Stimulated activated CD4-positive, alpha-beta T cell treated with anti-CD3 and anti-CD28 coated beads, TNF-alpha, amount 100 ng/mL, for 1 hour (primary cell): ENCODE measurements at places on chromosomes 12 and 14.

GRCh38 chr14:74491956-74492775 lies 939 bp downstream of the NPC2 start:
- no peak for DNase-seq

DNA sequence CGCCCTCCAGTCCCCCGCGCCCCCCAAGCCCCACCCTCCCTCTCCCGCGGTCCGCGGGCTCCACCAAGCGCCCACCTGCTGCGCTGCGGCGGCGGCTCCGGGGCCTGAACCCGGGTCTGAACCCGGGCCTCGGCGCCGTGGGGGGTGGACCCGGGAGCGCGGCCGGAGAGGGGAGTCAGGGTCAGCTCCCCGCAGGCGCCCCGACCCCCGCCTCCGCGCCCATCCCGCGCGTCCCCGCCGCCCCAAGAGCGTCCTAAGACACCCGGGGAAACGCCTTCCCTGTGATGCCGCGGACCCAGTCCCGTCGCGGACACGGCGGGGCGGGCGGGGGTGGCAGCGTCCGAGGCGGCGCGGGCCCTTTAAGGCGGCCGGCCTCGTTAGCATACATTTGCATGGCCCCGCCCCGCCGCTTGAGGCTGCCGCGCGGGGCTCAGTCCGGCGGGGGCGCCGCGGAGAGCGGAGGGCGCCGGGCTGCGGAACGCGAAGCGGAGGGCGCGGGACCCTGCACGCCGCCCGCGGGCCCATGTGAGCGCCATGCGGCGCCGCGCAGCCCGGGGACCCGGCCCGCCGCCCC lies at the start of gene MMP17:
TSS of gene MMP17 (plus strand) at position 433 of the 574 bp plus-strand sequence. CDS start at position 535, 102 bp downstream.
- no peak for DNase-seq

GRCh38 chr12:1920971-1921370 lies 2.5 kb upstream of the CACNA2D4 start:
- no peak for DNase-seq

DNA sequence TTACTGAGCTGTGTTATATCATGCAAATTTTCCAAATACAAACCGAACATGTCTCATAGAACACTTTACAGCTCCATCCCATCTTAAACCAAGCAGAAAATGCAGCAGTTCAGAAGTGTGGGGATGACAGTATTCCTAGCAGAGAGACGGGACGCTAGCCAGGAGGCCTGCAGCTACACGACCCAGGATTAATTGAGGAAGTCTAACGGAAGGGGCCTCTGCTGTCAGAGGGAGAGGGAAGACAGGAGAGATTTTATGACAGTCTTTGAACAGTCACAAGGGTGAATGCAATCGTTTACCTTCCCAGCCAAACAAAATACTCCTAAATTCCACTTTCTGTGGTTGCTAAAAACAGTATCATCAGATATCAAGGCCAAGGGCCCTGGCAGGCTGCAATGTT lies 261.9 kb downstream of the TMEM132D start:
- DNase-seq: no peak

- DNase-seq: no peak
These were observed 80.3 kb upstream of the NOS1 start for GRCh38 chr12:117441751-117442150.

DNA sequence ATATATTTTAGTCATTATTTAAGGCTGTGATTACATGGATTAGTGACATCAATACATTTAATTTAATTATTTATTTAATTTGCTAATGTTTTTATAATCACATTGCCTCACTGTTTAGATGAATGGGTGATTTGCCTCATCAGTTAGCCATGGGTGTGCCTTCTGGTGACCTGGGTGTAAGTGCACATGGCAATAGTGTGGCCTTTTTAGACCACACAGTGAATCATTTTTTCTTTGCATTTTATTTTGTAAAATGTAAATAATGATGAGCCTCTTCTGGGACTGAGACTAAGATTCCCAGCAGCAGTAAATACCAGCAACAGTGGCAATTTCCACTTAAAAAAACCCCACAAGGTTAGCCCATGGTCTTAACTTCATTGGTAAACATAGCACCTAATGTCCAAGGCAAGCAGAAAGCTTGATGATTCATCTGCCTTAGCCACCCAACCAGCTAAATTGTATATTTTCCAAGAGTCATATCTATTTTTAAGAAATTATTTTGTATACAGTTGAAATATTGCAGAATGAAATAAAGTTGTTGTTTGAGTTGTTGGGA lies 235.9 kb upstream of the NOVA1 start:
- DNase-seq: no peak

- no peak for DNase-seq
These were observed 87.8 kb upstream of the NCOR2 start for GRCh38 chr12:124655048-124655697.

GRCh38 chr14:94392510-94392935 lies 4.1 kb upstream of the SERPINA1 start:
- DNase-seq: no peak

GRCh38 chr14:50036637-50037036 lies 79.7 kb downstream of the VCPKMT start:
- no peak for DNase-seq
